ENCODE measurements at places on chromosomes 11 and 22.

- no peak for DNase-seq
Observed at GRCh38 chr11:45995342-45995734, 72.9 kb downstream of the LARGE2 start.

GRCh38 chr22:42270176-42270509 is 310 bp downstream of the TCF20 start:
- no peak for DNase-seq

- no peak for DNase-seq
Observed at GRCh38 chr11:103587901-103588788, 448.3 kb upstream of the DDI1 start.

DNA sequence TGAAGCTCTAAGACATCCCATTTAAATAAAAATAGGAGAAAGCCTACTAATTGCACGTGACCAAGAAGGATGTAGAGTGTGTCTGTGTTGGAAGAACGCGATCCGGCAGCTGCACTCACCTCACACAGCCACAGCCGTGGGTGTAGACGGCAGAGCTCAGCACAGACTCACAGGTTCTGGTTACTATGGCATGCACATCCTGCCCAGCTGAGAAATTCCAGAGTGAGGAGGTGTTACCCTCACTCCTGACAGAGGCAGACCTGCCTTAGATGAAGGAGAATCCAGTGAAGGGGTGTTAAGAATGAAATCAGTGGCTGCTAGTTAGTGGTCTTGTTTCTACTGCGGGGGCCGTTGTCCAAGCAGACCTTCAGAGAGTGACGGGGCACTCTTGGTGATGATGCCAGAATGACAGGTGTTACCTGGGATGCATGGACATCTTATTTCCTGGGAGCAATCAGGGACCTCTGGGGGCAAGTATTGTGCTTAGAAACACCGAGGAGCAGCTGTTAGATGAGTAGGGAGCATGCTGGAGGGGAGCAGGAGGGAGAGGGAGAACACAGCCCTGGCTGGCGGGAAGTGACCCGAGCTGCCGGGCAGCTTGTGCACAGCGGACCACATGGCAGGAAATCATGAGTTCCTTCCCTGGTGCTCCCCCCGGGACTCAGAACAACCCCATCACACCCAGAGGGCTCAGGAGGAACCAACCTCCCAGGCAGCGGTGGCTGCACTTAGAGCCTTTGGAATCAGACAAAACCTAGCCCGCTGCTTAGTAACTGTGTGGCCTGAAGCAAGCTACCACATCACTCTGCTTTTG is 12.3 kb downstream of the KCNJ5 start:
- DNase-seq: no peak

DNA sequence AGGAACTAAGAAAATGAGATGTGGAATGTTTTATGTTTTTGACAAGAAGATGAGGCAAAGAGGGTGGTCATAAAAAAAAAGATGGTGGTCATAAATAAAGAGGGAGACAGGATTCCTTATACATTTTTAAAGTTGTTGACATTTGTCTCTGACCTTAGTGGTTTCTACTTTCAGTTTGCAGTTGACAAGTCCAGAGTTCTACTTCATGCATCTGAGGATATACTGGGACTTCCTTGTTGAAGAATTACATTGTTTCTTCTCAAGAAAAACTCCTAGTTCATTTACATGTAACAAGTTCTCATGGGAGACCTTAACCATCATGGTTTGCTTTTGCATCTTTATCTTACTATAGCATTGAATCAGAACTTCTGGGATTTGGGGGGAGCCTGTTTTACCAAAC is 1.2 kb downstream of the OR6X1 start:
- no peak for DNase-seq

GRCh38 chr11:1930462-1930830 is 10.9 kb downstream of the TNNT3 start:
- no peak for DNase-seq

- peak; percentile 89 for DNase-seq
Observed at GRCh38 chr11:65366340-65366773, 11.8 kb downstream of the TIGD3 start.

GRCh38 chr11:66277471-66278362 is at the start of gene CNIH2:
TSS of gene CNIH2 (plus strand) at chr11:66278175. CDS start at chr11:66278457, 282 bp downstream.
- peak; percentile 45 for DNase-seq

- DNase-seq: no peak
Observed at GRCh38 chr22:38070250-38070921, 13.2 kb downstream of the PICK1 start.

GRCh38 chr11:119178166-119178680 is 7.1 kb upstream of the NHERF4 start:
- no peak for DNase-seq

DNA sequence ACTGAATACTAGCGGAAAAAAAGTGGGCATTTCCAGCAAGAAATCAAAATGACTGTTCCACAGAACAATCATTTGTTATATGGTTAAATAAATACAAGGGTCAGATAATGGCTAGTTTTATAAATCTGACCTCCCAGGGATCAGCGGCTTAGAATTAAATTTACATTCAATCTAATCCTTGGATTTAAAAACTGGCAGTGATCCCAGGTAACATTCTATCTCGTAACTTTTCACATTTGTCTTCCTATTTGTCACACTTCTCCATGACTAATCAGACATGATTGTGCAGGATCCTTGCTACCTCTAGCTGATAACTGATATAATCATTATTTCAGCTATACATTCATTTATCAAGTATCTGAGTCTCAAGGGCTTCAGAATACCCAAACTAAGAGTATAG is 2.9 kb upstream of the MMP3 start:
- DNase-seq: peak; percentile 13

DNA sequence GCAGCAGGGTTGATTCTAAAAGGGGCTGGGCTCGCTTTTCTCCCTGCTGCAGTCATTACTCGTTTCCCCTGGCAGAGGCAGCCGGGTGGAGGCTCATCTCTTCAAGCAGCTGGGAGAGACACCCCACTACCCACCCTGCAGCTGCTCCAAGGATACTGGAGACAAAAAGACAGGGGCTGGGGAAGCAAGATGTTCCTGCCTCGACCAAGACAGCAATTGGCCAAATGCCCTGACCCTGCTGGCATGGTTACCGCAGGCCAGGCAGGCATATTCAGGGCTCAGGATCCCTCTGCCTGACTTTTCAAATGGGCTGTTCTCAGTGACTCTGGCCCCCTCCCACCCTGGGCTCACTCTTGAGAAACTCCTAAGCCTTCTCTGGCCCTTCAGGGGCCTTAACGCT is 6.8 kb upstream of the RGL4 start:
- DNase-seq: no peak

Measured in HT-29 (cell line).